ENCODE measurements at places on chromosomes 13 and 19.

DNA sequence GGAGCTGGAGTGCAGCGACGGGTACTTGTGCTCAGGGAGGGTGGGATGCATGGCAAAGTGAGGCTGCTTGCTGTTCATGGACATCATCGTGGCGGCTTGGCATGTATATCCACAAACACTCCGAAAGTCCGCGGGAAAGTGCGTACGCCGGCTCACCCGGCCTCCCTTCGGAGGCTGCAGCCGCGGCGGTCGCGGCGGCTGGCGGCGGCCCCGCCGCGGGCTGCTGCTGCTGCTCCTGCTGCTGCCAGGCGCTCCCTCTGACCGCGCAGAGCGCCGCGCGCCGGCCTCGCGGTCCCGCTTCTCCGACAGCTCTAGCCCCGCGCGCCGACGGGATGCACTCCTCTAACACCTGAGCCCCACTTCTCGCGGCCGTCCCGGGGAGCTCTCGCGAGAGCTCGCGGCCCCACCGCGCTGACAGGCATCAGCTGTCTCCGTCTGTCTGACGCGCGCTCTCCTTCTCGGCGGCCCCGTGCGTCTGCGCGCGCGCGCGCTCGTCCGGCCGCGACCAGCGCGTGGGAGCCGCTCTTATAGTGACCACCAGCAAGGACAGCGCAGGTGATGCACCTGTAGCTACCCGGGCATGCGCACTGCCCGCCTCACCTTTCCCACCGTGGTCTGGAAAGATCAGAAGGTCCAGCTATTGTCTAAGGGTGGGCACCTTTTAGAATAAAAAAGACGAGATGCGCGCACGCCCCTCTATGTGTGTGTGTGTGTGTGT, at the start of gene POU4F1:
Gene POU4F1, minus strand, starts transcription at position 313 of the 718 bp plus-strand sequence. Its CDS starts 226 bp downstream, at position 87.
- peak; percentile 65 for DNase-seq

DNA sequence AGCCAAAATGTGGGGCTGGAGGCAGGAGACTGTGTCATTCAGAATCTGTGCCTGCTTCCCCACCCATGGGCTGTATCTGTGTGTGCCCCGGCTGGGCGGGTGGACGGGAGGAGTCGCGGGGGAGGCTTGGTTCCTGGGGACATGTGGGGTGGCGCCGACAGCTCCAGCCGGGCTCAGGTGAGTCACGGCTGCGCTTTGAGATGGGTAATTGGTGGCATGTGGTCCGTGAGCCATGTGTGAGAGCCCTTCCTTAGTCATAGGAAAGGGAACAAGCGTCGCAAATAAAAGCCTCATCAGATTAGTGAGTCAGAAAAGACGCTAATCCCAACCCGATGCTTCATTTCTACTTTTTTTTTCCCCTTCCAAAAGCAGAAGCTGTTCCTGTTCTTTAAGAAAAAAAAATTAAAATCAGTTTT, 118.6 kb upstream of the ZNF536 start:
- no peak for DNase-seq

DNA sequence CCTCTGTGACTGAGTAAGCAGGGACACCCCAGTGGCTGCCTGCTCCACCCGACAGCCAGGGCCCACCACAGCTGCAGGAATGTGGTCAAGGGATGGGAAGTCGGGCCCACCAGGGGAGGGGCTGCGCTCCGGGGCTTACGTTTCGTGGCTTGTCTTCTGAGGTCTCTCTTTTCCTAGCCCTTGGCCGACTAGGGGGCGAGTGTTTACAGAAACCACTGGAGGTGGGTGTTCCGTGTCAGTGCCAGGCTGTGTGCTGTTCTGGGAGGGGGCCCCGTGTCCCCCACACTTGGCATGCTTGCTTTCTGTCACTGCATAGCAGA, 4.5 kb downstream of the ADAT3 start:
- DNase-seq, result no peak

DNA sequence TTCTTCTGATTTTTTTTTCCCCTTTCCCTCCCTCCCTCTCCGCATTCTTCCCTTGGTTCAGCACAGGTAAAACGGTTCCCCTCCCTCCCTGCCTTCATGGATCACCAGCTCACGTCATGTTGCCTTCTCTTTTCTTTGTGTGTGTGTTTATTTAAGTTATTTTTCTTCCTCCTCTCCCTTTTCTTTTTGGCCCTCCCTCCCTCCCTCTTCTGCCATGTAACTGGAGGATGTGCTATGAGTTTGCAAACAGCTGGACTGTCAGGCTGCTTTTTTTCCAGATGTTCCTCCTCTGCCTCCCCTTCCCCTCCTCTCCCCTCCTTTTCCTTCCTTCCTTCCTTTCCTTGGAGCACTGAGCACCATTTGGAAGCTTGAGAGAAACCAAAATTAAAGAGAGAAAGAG, 2.0 kb downstream of the LENG9 start:
- DNase-seq, result no peak

DNA sequence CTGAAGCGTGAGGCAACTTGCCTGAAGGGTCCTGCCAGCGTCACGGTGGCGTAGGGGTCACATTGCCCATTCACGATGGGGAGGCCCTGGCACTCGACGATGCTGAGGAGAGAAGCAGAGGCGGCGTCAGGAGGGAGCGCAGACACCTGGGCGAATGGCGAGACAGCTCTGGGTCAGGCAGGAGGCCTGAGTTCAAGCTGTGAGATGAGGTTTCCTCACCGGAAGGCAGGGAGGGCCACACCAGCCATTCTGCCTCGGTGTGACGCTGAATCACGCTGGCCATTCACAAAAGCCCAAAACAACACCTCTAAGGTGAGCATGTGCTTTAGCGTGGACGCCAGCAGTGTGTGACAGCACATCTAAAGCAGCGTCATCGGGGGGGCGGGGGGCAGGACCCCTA, 54.0 kb upstream of the C13orf46 start:
- no peak for DNase-seq

- DNase-seq, result no peak
Measured at GRCh38 chr19:57389194-57389729, 392 bp upstream of the ZNF548 start.

DNA sequence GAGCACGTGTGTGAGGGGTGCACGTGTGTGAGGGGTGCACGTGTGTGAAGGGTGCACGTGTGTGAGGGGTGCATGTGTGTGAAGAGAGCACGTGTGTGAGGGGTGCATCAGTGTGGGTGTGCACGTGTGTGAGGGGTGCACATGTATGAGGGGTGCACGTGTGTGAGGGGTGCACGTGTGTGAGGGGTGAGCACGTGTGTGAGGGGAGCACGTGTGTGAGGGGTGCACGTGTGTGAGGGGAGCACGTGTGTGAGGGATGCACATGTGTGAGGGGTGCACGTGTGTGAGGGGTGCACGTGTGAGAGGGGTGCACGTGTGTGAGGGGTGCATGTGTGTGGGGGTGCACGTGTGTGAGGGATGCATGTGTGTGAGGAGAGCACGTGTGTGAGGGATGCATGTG, 15.7 kb downstream of the RASA3 start:
- DNase-seq, result no peak
